ENCODE measurements at places on chromosomes 3 and 15.

DNA sequence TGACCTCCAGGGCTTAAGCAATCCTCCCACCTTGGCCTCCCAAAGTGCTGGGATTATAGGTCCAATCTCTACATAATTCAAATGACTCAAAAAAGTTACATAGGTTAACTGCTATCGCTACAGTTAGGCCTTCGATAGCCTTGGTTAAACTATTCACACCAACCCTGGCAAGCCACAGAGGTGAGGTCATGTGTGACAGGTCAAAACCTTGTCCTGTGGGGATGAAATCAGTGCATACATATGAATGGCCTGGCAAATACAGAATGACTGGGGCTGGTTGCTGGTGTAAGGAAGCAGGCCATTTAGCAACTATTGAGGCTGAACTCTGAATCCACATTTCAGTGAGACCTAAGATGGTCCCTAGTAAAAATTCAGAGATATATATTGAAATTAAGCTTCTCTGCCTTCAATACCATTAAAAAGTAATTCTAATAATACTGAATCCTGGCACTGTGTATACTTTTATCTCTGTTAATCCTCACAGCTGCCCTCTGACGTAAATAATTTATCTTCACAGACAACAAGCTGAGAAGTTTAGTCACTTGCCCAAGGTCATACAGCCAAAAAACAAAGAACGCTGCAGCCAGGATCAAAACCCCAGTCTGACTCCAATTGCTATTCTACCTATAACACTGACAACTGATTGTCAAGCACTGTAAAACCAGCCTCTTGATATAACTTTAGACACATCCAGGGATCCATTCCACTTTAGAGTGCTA is 35.3 kb downstream of the MKRN2 start:
- DNase-seq, result no peak

DNA sequence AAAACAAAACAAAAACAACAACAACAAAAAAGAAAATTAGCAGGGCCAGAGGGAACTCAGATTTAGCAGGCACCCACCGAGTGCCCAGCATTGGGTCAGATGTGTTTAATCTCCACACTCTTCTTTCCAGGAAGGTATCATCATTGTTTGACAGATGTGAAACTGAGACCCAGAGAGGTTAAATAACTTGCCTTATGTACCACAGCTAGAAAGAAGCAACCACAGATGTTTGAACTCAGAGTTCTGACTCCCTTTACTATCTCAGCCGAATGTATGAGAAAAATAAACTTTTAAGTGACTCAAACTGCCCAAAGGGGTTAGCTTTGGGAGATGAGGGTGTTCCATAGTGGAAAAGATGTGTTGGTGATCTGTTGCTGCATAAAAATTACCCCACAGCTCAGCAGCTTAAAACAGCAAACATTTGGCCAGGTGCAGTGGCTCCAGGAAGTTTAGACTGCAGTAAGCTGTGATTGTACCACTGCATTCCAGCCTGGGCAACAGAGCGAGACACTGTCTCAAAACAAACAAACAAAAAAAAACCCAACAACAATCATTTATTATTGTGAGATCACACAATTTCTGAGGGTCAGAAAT is 4.5 kb upstream of the RPP25 start:
- no peak for DNase-seq

DNA sequence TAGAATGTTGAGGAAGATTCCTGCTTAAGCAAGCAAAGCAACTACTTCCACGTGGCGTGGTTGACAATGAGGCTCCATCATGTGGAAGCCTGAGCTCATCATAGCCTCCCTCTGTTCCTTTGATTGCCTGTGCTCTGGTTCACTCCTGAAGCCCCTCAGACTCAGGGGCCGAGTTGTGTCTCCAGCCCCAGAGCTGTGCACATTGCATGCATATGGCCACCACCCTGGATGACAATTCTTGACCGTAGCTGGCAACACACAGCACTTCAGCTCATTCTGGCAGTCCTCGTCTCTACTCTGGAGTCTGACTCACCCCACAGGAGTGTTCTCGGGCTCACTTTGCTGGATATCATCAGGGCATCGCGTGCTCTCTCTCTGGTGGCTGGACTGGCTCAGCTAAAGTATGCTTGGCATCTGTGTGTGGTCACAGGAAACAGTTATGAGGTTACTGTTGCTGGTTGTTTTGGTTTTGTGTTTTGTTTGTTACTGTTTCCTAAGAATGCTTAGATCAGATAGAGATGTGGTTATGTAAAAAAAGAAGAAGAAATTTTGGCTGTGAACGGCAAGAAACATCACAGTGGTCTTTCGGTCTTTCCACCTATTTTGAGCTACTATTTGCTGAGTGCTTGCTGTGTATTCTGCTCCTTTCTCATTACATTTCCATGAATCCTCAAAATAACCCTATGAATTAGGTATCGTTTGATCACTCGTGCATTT is 41.6 kb upstream of the MRPS22 start:
- no peak for DNase-seq

DNA sequence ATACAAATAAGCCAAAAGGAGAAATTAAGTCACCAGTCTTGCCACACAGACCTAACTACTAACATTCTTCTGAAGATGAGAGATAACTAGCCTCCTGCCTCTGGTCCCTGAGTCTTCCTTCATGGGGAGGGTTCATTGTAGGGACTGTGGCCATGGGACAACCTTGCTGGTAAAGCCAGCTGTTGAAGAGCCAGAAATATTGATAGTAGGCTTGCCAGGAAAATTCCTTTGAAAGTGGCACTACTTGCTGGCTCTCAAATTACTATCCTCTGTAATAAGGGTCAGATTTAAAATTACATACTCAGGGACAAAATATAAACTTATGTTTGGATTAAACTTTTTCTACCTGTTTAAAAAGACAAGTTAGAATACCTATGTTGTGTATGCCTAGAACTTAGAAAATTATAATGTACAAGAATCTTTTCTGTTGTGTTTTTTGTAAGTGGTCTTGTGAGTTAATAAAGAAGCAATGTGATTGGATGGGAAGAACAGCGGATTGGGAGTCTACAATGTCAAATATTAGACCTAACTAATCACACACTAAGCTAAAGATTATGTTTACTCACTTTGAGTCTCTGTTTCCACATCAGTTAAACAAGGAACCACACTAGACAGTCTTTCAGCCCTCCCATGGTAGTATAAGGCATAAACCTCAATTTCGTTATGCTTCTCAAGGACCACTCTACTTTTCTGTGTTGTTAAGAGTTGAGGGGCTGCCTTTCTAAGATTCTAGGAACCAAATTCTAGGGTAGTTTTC is 60.0 kb upstream of the TRIM71 start:
- no peak for DNase-seq

- no peak for DNase-seq
Measured at GRCh38 chr3:97952872-97953271, 19.4 kb downstream of the RIOX2 start.

GRCh38 chr3:171176244-171176933 is 149.9 kb upstream of the SLC2A2 start:
- DNase-seq, result no peak

- DNase-seq, result peak; percentile 32
Measured at GRCh38 chr3:49017971-49018706, at the start of gene DALRD3. Gene DALRD3 (minus strand): TSS chr3:49018580. CDS start chr3:49018564, 16 bp downstream.
